NCI-H187 (cell line): ENCODE measurements at places on chromosomes 7 and 10.

DNA sequence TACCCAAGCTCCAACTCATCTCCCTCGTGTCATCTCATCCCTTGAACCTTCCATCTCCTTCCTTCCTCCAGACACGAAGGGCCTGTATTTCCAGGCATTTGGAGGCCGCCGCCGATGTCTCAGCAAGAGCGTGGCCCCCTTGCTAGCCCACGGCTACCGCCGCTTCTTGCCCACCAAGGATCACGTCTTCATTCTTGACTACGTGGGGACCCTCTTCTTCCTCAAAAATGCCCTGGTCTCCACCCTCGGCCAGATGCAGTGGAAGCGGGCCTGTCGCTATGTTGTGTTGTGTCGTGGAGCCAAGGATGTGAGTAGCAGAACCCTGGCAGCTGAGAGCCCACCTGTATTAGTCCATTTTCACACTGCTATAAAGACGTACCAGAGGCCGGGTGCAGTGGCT is 5.5 kb downstream of the FBXO24 start:
- DNase-seq = no peak

GRCh38 chr10:86968271-86968993 is at the start of gene ADIRF:
TSS of gene ADIRF (plus strand) at chr10:86968482. CDS start at chr10:86968545, 63 bp downstream.
- DNase-seq = no peak

GRCh38 chr7:131859147-131859821 is 302.9 kb upstream of the PODXL start:
- peak; percentile 38 for DNase-seq

- no peak for DNase-seq
These were observed 31.2 kb downstream of the GPRIN2 start for GRCh38 chr10:46525177-46525823.
